ENCODE measurements at places on chromosomes 12 and 14.
A peak's percentile ranks its signal among the peaks of the same experiment; 100 is the strongest.

DNA sequence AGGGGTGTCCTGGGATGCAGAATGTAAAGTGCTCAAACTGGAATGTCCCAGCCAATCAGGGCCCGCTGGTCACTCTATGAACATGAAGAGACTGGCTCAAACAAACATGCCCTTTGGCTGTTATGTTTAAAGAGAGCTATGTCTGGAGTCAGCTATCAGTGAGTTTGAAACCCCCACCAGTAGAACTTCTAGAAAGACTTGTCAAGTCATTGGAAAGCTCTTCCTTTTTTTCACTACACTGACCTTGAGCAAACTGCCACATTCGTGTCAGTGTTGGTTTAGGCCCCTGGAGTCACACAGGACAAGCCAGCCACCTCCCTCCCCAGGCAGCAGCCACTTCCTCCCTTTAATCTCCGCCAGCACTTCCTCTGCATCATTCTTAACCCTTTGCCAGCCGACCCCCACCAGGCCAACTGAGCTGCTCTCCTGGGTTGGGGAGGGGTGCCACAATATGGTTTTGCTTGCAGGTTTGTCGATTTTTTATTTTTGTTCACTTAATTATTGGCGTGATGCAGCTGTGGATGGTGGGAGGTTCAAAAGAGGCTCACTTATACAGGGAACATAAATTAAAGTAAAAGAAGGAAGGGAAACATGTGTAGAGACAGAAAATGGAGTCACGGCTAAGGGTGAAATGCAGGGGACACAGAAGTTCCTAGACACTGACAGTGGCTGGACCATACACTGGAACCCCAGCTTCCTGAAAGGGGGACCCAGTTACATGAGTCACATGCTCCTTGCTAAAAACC is 25.3 kb downstream of the CMKLR1 start:
- no peak for DNase-seq

DNA sequence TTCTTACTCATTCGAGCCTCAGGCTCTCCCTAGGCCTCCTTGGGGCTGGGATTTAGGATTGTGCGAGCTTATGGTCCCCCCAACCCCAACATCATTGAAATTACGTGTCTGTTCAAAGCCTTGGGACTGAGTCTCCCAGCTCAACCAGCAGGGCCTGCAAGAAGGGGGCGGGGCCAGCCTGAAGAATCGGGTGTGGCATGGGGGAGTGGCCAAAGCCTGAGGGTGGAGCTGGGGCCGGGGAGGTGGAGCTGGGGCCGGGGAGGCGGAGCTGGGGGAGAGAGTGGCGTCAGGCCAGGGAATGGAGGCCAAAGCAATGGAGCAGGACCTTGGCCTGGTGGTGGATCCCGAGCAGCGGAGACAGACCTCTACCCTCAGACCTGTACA is 24.3 kb upstream of the HSPB8 start:
- DNase-seq = no peak

GRCh38 chr12:128008341-128008740 is 258.6 kb upstream of the TMEM132C start:
- peak; percentile 50 for DNase-seq

- DNase-seq = no peak
Measured at GRCh38 chr14:94697773-94698556, 71.9 kb downstream of the GSC start.

- DNase-seq = no peak
Measured at GRCh38 chr12:49292729-49293055, 2.3 kb upstream of the PRPH start.

Data from non-pigmented ciliary epithelial cell (primary cell).